ENCODE measurements at places on chromosomes 3 and 15.

- no peak for DNase-seq
Measured at GRCh38 chr15:85356276-85356675, 24.1 kb upstream of the AKAP13 start.

GRCh38 chr3:150014782-150015181 is 44.1 kb upstream of the PFN2 start:
- DNase-seq: no peak

GRCh38 chr3:129312021-129312639 is 33.5 kb downstream of the HMCES start:
- DNase-seq: no peak

DNA sequence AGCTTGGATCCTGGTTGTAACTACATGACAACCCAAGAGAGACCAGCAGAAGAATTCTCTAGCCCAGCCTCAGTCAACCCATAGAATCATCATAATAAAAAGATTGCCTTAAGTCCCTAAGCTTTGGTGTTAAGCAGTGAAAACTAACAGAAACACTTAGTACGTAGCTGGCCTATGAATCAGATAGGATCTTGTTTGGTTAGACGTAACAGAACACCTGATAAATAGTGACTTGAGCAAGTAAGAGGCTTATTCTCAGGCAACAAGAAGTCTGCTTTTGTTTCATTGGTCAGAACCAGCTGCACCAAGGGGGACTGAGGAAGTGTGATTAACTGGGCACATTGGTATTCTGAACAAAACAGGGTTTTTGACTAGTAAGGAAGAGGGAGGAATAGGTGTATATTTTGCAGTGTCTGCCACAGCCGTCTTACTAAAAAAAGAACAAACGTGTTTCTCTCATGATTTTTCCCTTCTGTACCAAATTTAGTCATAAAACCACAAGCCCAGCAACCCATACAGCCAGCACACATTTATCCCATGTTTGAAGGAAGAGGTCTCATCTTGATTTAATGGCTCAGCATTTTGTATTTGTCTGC is 53.3 kb upstream of the GLCE start:
- no peak for DNase-seq

- DNase-seq: no peak
Measured at GRCh38 chr3:52104684-52105640, 48.6 kb upstream of the DUSP7 start.

- DNase-seq: no peak
Measured at GRCh38 chr3:96083610-96084009, 730.8 kb upstream of the EPHA6 start.

DNA sequence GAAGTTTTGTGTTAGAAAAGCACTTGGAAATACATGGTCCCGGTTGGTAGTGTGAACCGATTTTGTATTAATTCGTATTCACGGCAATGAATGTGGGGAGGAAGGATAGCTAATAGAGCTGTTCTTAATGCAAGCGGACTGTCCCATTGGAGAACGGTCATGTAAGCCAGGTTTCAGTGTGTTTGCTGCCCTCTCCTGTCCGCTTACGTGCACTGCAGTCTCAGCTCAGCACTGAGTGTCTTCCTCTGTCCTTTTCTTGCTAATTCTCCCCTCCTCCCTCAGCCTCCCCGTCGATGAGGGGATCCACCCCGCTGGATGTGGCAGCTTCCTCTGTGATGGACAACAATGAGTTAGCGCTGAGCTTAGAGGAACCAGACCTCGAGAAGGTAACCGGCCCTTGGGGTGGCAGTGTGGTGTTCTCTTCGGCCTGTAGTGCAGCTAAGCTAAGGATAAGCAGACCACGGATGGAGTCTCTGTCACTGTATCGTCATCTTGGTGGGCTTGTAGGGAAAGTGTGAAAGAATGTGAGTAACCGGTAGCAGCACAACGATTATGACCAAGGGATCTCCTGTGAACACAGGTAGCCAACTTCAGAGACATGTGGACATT is 267.5 kb upstream of the CHRM5 start:
- no peak for DNase-seq

- DNase-seq: no peak
Measured at GRCh38 chr15:70101459-70102113, 3.9 kb upstream of the TLE3 start.
